GM04504 (cell line): ENCODE measurements at places on chromosomes 4 and X.

DNA sequence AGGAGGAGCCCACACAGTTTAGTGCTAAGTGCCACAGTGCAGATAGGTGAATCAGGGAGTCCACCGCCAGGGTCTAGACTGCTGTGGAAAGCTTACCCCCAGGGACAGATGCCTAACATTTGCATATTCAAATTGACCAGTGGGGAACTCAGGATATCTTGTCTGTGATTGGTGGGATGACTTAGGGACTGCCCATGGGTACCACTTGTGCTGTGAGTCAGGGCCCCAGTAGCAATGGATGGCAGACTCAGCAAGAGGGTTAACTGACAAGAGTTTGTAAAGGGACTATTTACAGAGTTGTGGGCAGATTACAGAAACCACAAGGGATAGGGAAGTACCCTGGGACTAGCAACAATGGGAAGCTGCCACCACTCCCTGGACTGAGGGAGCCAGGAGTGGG lies 282.1 kb downstream of the BCOR start:
- no peak for DNase-seq

DNA sequence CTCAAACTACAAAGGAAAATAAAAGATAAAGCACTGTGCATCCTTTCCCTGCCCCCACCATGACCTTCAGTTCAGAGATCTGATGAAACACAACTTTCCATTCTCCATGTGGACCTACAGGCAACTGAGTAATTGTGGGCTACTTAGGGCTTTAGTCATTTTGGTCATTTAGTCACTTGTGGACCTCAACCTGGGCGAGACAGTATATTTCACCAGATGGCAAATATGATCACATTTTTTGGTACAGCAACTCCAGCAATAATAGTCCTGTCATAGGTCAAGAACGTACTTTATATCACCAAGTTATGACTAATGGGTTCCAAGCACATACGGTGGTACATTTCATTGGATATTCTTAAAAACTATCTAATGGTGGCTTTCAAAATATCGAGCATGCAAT lies 141.2 kb downstream of the PDGFC start:
- DNase-seq, result peak; percentile 62

DNA sequence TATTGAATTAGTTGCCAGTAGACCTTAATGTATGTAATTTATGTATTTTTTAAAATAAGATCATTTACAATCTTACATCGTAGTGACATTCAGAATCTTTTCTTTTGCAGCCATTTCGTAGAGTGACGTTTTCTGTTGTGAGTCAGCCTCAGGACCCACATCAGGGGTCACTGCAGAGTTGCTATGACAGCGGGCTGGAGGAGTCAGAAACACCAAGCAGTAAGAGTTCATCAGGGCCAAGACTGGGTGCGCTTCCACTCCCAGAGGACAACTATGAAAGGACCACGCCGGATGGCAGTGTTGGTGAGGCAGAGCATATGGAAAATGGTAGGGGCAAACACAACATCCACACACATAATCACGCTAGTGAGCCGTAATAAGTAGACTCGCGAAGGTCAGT lies 199.9 kb downstream of the PCDH7 start:
- DNase-seq, result no peak

DNA sequence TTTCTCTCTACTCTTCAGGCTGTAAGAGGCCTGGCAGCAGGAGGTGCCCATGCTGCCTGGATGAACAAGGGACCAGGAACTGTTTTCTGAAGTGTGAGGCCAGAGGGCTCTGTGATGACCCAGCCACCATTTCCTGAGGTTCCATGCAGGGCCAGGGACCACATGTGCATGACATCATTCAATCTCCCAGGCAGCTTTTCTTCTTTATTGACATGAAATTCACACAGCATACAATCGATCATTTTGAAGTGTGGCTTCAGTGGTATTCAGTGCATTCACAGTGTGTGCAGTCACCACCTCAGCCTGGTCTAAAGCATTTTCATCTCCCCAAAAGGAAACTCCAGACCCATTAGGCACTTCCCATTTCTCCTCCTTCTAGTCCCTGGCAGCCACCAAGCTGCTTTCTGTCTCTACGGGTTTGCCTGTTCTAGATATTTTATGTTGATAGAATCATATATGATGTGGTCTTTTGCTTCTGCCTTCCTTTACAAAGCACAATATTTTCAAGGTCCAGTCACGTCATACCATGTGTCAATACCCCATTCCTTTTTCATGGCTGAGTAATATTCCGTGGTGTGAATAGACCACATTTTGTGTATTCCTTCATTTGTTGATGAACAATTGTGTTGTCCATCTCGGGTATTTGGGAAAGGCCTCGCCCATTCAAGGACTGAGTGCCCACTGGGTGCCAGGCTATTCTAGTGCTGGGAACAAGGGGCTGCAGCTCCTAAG lies 93.1 kb downstream of the PSAPL1 start:
- DNase-seq, result no peak

GRCh38 chrX:111616786-111617185 lies 64.2 kb upstream of the ALG13 start:
- DNase-seq, result no peak

GRCh38 chr4:159158083-159158617 lies 55.3 kb downstream of the RAPGEF2 start:
- no peak for DNase-seq

GRCh38 chrX:87744391-87744790 lies 226.8 kb downstream of the KLHL4 start:
- no peak for DNase-seq

DNA sequence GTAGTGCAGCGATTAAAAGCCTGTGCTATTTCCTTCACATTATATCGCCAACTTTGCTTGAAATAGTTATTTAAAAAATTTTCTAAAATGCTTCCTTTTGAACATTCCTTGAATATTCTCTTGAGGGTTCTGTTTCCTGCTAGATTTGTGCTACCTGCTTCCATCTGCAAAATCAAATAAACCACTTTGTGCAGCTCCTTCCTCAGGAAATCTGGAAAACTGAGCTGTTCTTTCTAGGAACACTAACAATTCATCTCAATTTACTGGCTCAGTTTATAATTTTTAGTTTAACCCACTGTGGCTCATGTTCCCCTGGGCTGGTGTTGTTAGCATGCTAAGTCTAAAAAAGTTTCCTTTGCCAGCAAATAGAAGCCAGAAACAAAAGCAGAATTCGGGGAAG lies 88.1 kb upstream of the LCORL start:
- no peak for DNase-seq

- no peak for DNase-seq
These were observed 109.9 kb upstream of the LIMCH1 start for GRCh38 chr4:41427931-41428600.

GRCh38 chr4:150310159-150310895 lies 232.1 kb downstream of the DCLK2 start:
- DNase-seq, result no peak

DNA sequence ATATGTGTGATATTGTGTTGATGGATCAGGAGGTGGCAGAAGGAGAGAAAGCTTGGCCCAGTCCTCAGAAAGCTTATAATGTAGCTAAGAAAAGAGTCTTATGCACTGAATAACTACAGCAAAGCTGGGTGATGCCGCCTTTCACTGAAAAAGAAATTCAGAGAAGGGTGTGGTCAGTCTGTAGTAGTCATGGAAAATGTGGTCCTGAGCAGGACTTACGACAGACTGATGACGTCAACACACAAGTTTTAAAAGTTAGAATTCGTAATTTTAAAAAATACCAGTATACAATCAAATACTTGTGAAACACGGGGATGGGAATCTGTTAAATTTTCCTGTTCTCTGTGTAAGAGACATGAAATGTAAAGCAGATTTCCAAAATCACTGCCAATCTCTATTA lies 87.0 kb upstream of the RAPGEF2 start:
- DNase-seq, result no peak

DNA sequence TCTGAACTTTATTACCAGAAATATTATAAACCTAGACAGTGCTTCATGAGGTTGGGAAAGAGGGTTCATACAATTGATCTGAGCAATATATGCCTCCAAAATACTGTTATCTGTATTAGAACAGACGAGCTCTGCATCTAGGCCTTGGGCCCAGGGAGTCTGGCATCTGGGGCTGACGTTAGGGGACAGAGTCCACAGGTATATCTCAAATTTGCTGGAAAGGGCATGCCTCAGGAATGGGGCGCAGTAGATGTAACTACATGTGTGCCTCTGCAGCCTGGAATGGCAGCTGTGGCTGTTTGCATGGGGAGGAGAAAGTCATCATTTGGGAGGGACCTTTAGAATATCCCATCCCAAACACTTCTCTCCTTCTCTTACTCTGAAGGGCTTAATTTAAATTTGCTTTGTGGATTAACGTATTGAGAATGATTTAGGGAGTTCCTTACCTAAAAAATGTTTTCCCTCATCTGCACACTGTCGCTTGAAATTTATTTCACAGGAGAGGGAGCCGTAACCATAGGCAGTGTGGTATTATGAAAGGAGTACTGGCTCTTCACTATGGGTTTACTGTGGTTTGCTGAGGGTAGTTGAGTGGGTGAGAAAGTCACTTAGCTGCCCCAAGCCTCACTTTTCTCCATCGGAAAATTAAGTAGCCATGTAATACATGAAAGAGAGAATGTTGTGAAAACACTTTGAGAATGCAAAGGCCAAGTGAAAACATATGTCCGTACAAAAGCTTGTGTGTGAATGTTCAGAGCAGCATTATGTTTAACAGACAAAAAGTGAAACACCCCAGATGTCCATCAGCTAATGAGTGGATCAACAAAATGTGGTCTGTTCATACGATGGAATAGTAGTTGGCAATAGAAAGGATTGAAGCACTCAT lies 5.9 kb downstream of the ADD1 start:
- no peak for DNase-seq

DNA sequence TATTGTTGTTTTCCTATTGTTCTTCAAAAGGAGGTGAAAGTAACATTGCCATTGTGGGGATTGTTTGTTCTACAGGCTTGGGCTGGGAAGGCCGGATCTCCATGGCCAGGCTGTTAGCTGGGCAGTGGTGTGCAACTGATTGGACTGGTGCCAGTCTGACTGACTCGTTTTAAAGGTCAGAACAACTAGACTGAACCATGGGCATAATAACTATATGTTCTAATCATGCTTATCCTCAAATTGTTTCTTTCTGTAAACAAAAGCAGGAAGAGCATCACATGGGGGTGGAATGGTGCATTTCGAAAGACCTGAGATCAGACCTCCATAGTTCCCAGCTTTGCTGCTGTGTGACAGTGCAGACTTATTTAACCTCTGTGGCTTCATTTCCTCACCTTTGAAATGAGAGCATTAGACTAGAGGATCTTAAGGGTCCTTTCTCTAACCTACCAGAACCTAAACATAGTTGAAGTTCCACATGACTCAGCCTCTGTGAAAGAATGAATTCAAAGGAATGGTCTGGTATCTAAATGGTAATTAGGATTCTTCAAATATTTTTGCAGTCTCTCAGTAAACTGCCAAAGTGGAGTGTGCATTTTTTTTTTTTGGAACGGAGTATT lies 66.7 kb upstream of the PGRMC2 start:
- peak; percentile 72 for DNase-seq

- DNase-seq, result no peak
These were observed 477.1 kb downstream of the DTHD1 start for GRCh38 chr4:36758312-36759178.

- DNase-seq, result no peak
These were observed 6.3 kb upstream of the SORCS2 start for GRCh38 chr4:7186031-7186430.

GRCh38 chrX:69027181-69028005 lies 137.9 kb downstream of the PJA1 start:
- DNase-seq, result no peak

- no peak for DNase-seq
These were observed 628.8 kb downstream of the ANKRD50 start for GRCh38 chr4:124083711-124084110.

- no peak for DNase-seq
These were observed 593 bp upstream of the JAKMIP1 start for GRCh38 chr4:6200922-6201362.

DNA sequence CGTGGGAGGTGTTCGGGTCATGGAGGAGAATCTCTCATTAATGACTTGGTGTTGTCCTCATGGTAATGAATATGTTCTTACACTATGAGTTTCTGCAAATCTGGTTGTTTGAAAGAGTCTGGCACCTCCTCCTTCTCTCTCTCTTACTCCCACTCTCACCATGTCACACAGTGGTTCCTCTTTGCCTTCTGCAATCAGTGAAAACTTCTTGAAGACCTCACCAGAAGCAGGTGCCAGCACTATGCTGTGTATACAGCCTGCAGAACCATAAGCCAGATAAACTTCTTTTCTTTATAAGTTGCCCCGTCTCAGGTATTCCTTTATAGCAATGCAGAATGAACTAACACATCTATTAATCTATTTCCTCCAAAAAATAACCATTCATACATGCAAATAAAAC lies 275.0 kb downstream of the ANTXR2 start:
- no peak for DNase-seq

- no peak for DNase-seq
These were observed 2.6 kb downstream of the UNC5C start for GRCh38 chr4:95546221-95546620.

DNA sequence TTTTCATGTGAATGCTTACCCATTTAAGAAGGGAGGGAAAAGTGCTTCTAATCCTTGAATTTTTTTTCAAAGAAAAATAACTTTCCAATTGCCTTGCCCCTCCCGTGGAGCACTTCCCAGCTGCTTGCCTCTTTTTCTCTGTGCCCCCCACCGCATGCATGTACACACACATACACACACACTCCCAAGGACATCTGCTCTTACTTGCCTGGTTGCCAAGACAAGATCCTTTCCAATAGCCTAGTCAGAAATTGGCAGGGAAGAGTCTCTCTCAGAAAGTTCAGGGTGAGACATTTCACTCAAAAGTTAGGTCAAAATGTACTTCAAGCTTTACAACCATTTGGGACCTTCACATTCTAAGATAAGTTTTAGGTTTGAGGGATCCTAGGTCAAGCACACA lies 10.9 kb downstream of the HHIP start:
- DNase-seq, result no peak

DNA sequence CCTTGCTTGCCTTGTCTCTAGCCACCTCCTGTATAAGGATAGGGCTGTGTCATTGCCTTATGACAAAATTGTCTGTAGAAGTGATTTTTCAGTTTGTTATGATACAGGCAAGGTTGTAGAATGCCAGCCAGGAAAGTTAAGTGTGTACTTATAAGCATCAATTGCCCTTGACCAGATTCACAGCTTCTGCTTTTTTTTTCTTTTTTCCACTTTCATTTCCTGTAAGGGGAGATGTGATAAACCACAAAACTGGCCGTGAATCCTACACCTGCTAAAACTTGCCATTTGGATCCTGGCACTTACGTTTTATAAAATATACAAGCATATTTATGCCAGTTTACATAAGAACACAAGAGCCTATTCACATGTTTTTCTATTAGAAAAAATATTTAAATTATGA lies 35.0 kb upstream of the BMPR1B start:
- DNase-seq, result no peak

GRCh38 chr4:132934911-132935310 lies 214.2 kb upstream of the PCDH10 start:
- no peak for DNase-seq

DNA sequence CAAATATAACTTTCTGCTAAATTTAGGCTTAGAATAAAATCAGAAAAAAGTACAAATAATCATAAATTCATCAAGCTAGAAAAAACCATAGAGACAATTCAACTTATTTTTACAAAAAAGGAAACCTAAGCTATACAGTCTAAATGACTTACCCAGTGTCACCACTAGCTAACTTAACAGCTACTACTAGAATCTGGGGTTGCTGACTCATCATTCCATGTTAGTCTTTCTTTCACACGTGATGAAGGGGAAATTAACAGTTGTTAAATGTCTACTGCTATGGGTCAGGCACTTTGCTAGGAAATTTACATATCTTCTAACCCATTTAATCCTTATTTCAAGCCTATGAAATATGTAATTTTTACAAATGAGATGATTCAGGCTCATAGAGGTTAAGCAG lies 349.3 kb upstream of the GALNT7 start:
- DNase-seq, result no peak
